ENCODE measurements at places on chromosomes 6 and 20. TPM values are rescaled to one million over a fixed set of nuclear protein-coding genes. Genes with fewer than 3 reads are reported as not detected.
A peak's percentile ranks its signal among the peaks of the same experiment; 100 is the strongest.

GRCh38 chr6:122648726-122649125 lies 38.5 kb downstream of the PKIB start:
- DNase-seq: no peak
- H3K27ac ChIP-seq: no peak overlapping the region
- H3K4me1 ChIP-seq: no peaks in the 10 kb centered on the region
- H3K36me3 ChIP-seq: no peaks in the 10 kb centered on the region

- DNase-seq: peak; percentile 58
- peaks cover 43% of the 10 kb centered on the region for H3K4me1 ChIP-seq
- peak overlapping the region; percentile 84 for H3K27ac ChIP-seq
Observed at GRCh38 chr6:5054245-5054873, 30.8 kb upstream of the PPP1R3G start.

DNA sequence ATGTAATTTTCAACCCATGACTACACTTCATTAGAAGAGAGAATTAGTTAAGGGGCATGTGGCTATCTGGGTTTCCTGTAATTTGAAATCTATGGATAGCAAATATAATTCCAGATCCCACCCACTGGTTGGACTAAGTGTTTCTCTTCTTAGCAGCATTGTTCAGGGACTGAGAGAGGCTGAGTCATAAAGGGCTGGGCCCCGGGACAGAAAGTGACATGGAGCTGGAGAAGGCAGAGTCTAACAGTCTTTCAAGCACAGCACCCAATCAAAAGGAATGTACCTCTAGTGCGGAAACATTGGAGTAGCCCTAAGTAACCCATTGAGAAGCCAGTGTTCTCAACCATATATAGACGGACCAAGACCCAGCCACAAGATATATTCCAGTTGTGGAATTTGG lies 363.9 kb downstream of the DHX35 start:
- no peak overlapping the region for H3K27ac ChIP-seq
- no peak for DNase-seq
- H3K4me1 ChIP-seq: no peaks in the 10 kb centered on the region
- H3K4me3 ChIP-seq: no peak overlapping the region
- H3K27me3 ChIP-seq: no peaks in the 10 kb centered on the region

Gene RAMACL
- 2.6 TPM for total RNA-seq

Gene SLC12A5
- total RNA-seq: 0.82 TPM

DNA sequence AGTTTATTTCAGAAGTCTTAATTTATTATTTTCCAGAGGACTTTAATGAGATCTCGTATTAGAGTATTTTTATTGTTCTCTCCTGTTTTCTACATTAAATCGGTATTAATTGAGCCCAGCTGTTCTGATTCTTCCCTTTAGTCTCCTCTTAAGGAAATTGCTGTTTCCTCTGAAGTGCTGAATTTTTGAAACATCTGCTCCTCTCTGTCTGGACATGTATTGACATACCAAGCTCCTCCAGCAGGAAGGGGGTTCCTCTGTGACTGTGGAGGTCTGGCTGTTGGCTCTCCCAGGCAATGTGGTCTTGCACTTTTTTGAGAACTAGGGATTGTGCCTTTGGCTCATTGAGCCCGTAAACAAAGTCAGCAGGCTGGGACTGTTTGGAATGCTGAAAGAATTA lies 74.9 kb downstream of the MAP3K4 start:
- no peak overlapping the region for H3K4me3 ChIP-seq
- H3K4me1 ChIP-seq: no peaks in the 10 kb centered on the region
- no peak overlapping the region for H3K27ac ChIP-seq
- DNase-seq: no peak
- no peaks in the 10 kb centered on the region for H3K27me3 ChIP-seq

DNA sequence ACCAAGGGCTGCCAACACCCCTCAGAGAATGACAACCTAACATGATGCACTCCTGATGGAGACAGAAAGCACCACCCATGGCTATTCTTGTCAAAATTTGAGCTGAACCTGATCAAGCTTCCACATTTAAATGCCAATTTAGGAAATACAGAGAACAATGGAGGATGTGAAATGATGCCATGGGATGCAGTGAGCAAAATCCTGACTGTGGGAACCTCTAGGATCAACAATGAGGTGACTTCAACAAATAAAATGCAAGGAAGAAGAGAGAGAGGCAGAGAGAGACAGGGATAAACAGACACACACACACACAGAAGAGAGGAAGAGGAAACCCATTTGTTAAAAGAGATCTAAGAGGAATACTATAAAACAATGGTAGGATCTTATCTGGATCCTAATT lies 119.6 kb upstream of the NUP153 start:
- H3K27ac ChIP-seq: no peak overlapping the region
- H3K27me3 ChIP-seq: 0 out of 2 replicates have a peak, but pooled peaks cover 1% of the 10 kb centered on the region
- H3K4me1 ChIP-seq: peaks cover 16% of the 10 kb centered on the region
- H3K36me3 ChIP-seq: peaks cover 32% of the 10 kb centered on the region
- no peak overlapping the region for H3K4me3 ChIP-seq

DNA sequence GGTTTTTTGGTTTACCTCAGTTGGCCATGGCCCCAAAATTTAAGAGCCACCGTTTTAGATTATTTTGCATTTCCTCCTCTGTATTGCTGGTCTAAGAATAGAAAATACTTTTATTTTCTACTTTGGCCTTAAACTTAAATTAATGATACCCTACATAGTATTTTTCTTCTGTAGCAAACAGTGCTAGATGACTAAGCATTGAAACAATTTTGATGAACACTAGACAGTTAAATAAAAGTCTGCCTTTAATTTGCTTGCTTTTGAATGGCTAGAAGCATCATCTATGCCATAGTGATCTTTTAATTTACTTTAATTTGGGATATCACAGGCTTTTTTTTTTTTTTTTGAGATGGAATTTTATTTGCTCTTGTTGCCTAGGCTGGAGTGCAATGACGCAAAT lies 106.4 kb downstream of the CD109 start:
- H3K4me1 ChIP-seq: peaks cover 62% of the 10 kb centered on the region
- H3K4me3 ChIP-seq: no peak overlapping the region
- no peaks in the 10 kb centered on the region for H3K27me3 ChIP-seq
- peaks cover 29% of the 10 kb centered on the region for H3K36me3 ChIP-seq

DNA sequence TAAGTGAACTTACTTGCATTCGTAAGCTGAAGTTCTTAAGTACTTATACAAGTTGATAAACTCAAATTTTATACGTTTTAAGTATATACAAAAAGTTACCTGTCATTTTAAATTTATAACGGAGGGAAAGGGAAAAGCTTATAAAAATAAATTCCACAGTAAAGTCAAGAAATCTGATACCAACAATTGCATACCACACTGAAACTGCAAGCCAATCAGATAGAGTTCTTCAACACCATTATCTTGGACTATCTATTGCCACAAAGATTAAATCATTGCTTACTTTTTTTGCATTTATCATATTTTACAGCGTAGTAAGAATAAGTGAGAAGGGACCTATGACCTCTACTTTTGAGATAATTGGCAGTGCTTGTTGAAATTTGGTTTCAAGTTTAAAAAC lies 386.7 kb downstream of the TFAP2A start:
- DNase-seq: no peak
- no peaks in the 10 kb centered on the region for H3K27me3 ChIP-seq
- H3K27ac ChIP-seq: no peak overlapping the region
- no peak overlapping the region for H3K4me3 ChIP-seq

Gene CGA
- total RNA-seq: 1.5 TPM

DNA sequence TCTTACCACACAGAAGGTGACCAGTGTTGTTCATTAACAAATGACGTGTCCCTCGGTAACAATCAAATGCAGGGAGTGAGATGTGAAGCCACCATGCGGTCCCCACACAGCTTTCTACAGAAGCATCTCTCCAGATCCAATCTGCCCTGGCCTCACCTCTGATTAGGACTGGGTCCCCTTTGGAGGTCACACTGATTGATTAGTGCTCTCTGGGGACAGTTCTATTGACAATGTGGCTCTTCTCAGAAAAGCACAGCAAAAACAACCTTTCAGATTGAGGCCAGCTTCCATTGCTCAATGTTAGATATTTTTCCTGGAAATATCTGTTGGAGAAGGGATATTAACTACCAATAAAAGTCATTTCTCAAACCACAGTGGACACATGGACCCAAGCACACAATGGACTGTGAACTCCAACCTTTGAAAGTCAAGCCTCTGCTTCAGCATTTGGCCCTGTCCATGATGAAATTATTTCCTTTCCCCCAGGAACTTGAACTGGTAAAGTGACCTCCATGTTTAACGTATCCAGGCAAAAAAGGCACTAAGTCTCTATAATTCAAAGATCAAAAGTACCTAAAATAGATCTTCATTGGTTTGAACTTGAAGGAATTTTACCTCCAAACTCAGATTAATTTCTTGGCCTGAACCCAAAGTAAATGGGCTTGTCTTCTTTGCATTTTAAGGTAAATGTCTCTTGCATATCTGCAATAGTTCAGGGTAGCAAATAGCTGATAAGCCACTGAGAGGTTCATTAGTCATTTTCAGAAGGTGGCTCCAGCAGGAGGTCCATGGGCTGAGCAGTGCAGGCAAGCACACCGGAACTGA lies 118.5 kb downstream of the FOXA2 start:
- H3K27me3 ChIP-seq: no peaks in the 10 kb centered on the region
- no peak for DNase-seq
- H3K36me3 ChIP-seq: no peaks in the 10 kb centered on the region
- H3K4me3 ChIP-seq: no peak overlapping the region
- no peaks in the 10 kb centered on the region for H3K4me1 ChIP-seq

Gene MEP1A
- total RNA-seq: not detected

DNA sequence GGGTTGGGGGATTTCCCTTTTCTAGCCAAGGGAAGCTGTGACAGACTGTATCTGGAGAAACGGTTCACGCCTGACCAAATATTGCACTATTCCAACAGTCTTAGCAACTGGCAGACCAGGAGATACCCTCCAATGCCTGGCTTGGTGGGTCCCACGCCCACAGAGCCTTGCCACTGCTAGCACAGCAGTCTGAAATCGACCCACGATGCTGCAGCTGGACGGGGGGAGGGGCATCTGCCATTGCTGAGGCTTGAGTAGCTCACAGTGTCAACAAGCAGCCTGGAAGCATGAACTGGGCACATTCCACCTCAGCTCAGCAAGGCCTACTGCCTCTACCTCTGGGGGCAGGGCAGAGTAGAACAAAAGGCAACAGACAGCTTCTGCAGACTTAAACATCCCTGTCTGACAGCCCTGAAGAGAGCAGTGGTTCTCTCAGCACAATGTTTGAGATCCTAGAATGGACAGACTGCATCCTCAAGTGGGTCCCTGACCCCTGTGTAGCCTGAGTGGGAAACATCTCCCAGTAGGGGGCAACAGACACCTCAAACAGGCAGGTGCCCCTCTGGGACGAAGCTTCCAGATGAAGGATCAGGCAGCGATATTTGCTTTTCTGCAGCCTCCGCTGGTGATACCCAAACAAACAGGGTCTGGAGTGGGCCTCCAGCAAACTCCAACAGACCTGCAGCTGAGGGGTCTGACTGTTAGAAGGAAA lies 89.9 kb upstream of the ECI2 start:
- no peak overlapping the region for H3K27ac ChIP-seq
- H3K4me3 ChIP-seq: no peak overlapping the region
- DNase-seq: no peak
- no peaks in the 10 kb centered on the region for H3K36me3 ChIP-seq
- H3K4me1 ChIP-seq: peaks cover 12% of the 10 kb centered on the region

DNA sequence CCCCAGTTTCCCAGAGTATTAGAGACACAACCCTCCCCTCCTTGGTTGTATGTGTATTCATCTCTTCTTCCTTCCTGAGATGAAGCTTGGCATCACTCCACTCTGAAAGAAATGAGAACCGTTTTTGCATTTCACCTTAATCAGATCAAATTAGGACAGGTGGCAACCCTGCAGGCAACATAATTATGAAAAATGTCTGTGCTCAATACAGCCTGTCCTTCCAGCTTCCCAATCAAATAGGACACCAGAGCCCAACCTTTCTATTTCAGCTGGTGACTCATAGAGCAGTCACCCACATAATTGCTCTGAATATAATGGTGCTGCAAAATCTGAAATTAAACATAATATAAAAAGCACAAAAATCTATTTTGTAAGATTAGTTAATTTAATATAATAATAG lies 310.2 kb upstream of the AGPAT4 start:
- no peak overlapping the region for H3K27ac ChIP-seq
- H3K4me1 ChIP-seq: no peaks in the 10 kb centered on the region
- peaks cover 4% of the 10 kb centered on the region for H3K36me3 ChIP-seq
- H3K4me3 ChIP-seq: no peak overlapping the region

DNA sequence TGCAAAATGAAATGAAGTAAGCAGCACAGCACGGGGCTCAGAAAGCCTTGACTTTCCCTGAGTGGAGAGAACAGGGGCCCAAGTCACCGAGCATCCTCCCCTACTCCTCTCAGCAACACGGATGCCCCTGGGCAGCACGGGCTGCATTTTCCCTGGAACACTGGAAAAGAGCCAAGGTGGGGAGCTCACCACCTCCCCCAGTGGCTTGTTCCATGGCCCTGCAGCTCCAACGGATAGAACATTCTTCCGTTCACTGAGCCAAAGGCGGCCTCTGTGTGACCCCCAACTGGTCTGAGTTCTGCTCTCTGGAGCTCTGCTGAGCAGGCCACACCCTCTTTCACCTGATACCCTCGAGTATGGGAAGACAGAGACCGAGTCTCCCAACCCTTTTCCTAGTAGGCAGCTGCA lies 20.8 kb upstream of the EMILIN3 start:
- no peaks in the 10 kb centered on the region for H3K36me3 ChIP-seq
- H3K27me3 ChIP-seq: peaks cover 17% of the 10 kb centered on the region
- H3K27ac ChIP-seq: no peak overlapping the region
- peaks cover 19% of the 10 kb centered on the region for H3K4me1 ChIP-seq

- DNase-seq: peak; percentile 60
- H3K4me1 ChIP-seq: peaks cover 61% of the 10 kb centered on the region
- peak overlapping the region; percentile 62 for H3K27ac ChIP-seq
- H3K27me3 ChIP-seq: no peaks in the 10 kb centered on the region
- no peak overlapping the region for H3K4me3 ChIP-seq
Observed at GRCh38 chr6:116217069-116217468, 36.8 kb downstream of the TSPYL4 start.

- no peaks in the 10 kb centered on the region for H3K27me3 ChIP-seq
- DNase-seq: no peak
- H3K4me1 ChIP-seq: peaks cover 19% of the 10 kb centered on the region
- H3K4me3 ChIP-seq: no peak overlapping the region
- no peak overlapping the region for H3K27ac ChIP-seq
- no peaks in the 10 kb centered on the region for H3K36me3 ChIP-seq
Observed at GRCh38 chr6:41593406-41593805, 44.9 kb upstream of the MDFI start.

DNA sequence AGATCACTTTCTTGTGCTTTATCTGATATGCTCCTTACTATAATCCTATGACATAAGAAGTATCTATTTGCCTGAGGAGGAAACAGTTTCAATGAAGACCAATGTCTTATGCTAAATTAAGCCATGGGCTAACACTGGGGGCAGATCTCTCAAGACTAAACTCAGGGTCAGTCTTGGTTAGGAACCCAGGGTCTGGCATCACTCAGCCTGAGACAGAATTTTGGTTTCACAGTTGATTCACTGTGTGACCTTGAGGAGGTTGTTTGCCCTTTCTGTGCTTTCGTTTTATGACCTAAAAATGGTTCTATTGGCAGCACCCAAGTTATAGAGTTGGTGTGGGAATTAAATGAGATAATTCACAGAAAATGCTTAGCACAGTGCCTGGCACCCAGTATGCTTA lies 4.9 kb upstream of the BCAS1 start:
- H3K27me3 ChIP-seq: peaks cover 5% of the 10 kb centered on the region
- H3K4me3 ChIP-seq: no peak overlapping the region
- no peak for DNase-seq
- H3K27ac ChIP-seq: no peak overlapping the region
- H3K4me1 ChIP-seq: no peaks in the 10 kb centered on the region

All from HFFc6 (cell line).